ENCODE measurements at places on chromosomes 6 and 20.

- DNase-seq, result no peak
Observed at GRCh38 chr6:87907521-87907920, 140.1 kb upstream of the SPACA1 start.

DNA sequence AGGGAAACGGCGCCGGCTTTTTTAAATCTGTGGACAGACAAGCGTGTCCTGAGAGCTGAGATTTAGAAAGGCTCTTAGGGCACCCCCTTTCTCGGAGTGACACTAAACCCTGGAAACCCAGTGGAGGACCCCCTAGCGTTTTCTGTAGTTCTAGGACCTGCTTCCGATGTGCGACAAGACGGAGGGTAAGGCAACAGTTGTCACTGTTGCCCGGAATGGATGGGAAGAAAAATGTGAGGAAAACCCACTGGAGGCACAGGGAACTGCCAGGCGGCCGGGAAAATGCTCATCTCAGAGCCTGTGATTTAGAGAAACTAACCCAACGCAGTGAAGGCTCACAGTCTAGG is 551 bp upstream of the ATP5F1E start:
- DNase-seq, result peak; percentile 54

GRCh38 chr6:11272491-11273192 is 40.2 kb upstream of the NEDD9 start:
- no peak for DNase-seq

- DNase-seq, result no peak
Observed at GRCh38 chr6:47484616-47485015, 7.0 kb downstream of the CD2AP start.

GRCh38 chr6:18328540-18328939 is 58.6 kb upstream of the RNF144B start:
- no peak for DNase-seq

- no peak for DNase-seq
Observed at GRCh38 chr6:24856901-24857670, 58.4 kb upstream of the ARMH2 start.

DNA sequence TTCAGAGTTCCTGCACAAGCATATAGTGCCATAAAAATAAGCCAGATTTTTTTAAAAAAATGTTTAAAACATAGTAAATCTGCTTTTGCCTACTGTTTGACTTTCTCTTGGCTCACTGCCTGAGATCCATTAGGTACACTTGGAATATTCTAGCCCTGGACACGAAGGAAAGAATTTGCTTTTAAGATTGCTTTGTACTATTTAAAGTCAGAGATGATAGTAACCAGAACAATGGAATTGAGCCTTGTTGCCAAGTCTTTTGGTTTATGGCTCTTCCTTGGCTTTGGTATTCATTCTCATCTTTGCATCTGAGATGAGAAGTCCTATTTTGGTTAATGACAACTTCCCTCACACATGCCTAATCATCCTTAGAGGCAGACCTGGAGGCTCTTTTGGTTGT is 32.4 kb downstream of the CNR1 start:
- DNase-seq, result no peak

DNA sequence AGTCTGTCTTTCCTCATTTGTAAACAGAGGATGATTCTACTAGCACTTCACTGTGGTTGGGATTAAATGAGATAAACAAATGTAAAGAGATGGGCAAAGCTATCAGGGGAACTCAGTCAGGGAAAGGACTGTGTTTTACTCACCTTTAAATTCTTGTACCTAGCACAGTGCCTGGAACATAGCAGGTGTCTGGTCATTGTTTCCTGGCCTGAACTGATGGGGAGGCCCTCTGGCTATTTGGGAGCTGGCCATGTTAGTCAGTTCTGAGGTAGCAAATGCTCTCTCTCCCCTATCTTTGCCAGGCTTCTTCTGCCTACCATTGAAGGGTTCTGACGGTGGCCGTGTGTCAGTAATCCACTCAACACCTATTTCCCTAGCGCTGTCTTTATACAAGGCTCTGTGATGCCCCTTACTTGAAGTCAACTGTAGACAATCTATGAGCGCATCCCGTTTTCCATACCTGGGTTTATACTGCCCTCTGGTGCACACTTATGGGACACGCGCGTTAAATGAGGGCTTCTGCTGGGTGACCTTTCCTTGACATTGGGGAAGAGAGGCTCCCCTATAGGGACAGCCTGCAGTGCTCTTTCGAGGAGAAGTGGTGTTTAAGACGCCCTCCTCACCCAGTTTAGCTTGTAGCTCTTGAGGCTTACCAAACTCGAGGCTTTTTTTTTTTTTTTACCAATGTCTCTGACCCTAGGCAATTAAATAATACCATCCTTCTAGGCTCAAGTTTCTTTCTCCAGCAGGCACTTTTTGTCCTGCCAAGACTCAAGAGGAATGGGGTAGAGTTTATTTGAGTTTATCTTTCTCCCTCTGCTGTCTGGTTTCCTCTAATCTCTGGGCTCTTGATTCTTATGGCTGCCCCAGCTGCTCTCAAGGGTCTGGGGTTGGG is 4.0 kb upstream of the SPATS1 start:
- peak; percentile 72 for DNase-seq

DNA sequence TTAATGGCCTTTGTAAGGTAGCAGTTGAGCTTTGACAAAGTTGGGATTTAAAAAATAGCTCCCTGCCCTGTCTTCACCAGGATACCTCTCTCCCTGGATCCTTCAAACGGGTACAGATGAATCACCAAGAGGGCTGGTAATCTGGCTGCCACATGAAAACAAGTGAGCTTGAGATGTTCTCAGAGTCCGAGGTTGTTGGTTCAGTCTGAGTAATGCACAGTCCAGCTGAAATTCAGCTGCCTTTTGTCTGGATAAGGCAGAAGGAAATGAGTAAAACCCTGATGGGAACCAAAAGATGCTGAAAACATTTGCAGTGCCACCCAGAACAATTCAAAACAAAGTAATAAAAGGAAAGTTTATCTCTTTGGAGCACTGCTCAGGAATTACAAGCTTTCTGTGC is 86.8 kb downstream of the GJA1 start:
- DNase-seq, result no peak

DNA sequence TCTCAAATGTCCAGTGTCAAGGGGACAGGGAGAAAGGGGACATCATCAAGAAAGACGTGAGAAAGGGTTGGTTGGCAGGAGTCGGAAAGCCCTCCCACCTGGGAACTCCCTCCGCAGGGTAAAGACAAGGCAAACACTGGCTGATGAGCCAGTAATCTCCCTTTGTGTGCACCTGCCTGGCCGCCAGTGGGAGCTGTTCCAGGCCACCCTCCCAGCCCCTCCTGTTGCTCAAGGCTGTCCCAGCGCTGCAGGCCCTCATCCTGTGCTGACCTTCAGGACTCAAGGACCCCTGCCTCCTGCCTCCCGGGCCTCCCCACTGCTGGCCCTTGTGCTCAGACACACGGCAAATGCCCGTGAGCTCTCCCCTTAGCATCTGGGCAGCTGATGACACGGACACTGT is 7.4 kb downstream of the FRMD1 start:
- peak; percentile 35 for DNase-seq

DNA sequence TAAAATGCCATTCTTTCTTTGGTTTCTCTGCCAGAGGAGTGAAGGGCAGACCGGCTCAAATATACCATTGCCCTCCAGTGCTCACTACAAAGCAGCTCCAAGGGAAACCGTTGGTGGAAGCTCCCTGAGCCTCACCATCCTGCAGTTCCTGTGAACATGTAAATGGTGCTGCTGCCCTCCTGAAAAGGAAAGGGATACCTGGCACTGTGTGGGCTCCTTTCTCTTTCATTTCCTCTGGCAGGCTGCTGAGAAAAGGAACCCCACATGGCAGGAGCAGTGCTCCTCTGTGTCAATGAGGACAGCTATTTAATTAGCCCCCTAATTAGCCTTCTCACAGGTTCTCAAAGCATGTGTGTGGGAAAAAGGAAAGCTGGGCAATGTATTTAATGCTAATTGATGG is 142.5 kb downstream of the KLHL32 start:
- DNase-seq, result no peak

DNA sequence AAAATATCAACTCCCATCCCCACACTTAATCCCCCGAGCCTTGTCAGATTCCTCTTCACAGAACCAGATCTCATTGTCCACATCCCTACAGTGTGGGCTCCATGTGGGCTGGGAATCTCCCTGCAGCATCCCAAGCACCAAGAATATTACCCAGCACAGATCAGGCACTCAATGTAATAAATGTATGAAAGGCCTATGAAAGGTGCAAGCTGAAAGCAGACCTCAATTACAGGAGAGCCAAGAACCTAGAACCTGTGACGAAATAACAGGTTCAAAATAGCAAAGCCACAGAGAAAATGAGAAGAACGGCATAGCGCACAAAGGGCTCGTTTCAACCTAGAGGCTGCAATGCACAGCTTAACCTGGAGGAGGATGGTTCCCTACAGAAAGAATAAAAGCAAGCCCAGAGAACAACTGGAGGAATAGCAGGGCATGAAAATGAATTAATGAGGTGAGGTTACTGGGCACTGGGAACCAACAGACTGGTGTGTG is 3.1 kb downstream of the SLC23A2 start:
- DNase-seq, result peak; percentile 65

DNA sequence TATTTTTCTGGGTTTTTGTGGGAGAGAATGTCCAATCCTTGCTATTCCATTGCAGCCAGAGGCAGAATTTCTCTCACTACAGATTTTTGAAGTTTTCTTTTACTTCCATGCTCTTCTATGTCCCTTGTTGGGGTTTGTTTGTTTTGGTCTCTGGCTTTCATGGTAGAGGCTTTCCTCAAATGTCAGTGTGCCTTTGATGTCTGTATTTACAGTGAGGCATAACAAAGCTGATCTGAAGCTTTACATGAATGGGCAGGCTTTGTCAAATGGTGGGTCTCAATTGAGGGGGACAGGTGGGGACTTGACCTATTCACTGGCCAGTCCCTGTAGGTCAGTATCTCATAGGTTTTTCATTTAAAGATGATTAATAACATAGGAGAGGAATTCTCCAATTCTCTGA is 8.6 kb upstream of the CARMIL1 start:
- peak; percentile 65 for DNase-seq

DNA sequence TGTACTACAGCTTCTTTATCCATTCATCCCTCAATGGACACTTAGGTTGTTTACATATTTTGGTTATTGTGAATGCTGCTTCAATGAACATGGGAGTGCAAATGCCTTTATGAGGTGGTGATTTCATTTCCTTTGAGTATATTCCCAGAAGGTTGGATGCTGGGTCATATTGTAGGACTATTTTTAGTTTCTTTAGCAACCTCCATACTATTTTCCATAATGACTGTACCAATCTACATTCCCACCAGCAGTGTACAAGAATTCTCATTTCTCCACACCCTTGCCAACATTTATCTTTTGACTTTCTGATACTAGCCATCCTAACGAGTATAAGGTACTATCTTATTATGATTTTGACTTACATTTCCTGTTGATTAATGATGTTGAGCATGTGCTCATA is 269.0 kb downstream of the C6orf118 start:
- DNase-seq, result no peak

GRCh38 chr6:69180361-69181067 is 545.4 kb downstream of the ADGRB3 start:
- DNase-seq, result no peak

DNA sequence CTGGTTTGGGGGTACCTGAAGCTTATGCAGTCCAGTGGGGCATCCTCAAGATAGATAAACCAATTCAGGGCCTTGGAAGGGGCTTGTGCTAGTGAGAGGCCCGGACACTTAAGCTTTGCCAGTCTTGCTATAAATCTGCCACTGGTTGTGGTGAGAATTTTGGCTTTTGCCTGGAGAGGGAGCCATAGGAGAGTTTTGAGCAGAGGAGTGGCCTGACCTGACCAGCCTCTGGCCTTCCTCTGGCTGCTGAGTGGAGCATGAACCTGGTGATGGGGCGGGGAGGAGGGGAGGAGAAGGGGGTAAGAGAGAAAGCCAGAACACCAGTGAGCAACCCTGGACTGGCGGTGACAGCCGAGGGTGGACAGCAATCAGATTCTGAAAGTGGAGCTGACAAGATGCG is 7.1 kb downstream of the TMEM74B start:
- peak; percentile 64 for DNase-seq

DNA sequence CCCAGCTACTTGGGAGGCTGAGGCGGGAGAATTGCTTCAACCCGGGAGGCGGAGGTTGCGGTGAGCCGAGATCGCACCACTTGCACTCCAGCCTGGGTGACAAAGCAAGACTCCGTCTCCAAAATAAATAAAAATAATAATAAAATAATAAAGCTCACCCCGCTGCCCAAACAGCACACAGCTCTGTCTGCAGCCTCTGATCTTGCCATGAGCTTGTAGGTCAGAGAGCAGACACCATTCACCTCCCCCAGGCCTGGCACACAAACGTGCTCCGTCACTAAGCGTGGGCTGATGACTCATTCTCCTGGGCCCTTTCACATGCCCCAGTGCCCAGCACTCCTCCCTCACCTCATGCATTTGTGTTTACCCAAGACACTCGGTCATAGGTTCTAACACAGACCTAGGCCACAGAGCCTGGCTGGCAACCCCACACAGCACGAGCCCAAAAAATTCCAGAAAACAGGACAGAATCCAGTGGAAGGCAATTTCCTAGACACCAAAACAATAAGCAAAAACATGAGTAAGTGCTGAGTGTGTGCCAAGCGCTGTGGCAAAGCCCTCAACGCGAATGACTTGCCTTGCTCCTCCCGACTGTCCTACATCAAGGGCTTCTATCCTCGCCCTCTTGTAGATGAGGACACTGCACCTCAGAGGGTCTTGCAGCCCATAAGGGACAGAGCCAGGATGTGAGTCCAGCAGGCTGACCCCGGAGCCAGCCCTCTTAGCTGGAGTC is 18.0 kb downstream of the ATP9A start:
- DNase-seq, result peak; percentile 96

DNA sequence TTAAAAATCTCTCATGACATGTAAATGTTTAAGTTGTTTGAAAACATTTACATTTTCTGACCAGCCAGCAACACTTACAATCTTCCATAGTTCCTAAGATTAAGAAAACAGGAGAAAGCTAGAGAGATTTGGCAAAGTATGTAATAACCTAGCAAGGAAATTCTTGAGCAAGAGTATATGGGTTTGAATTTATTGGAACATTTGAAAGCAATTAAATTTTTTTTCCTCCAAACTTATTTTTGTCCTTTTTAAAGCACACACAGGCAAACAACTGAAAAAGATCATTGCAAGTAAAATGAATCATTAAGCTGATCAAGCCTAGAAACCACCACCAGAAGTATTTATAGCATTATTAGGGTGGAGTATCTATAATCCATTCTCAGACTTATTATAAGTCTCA is 20.1 kb upstream of the ZNF217 start:
- DNase-seq, result no peak

DNA sequence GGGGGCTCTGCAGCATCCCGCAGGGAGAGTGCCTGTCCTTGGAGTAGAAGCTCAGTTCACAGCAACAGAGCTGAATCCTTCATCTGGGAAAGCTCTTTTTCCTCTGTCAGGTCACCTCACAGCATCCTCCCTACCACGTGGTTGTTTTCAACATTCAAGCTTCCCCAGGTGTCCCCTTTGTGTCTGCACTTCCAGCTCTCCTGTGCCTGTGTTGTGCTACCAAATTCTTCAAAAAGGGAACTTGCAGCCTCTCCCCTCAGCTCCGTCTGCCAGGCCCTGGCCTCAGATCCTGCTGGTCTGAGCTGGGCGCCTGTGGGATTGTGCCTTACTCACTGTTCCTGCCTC is 108.4 kb downstream of the FOXF2 start:
- no peak for DNase-seq

DNA sequence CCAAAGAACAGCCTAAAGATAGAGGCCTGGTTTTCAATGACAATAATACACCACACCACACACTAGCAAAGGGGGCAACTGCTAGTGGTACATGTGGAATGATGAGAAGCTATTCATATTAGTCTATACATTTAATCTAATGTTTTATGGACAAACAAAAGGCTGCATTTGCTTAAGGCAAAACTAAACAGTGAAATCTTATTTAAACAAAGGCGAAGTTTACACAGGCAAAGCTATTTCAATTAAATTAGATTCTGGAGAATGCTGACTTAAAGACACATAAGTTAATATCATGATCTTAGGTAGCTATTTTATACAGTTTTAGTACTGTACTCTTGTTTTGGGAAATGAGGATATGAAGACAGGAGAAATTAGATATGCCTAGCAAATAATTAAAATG is 53.9 kb upstream of the SIM1 start:
- DNase-seq, result no peak

All from HepG2 (cell line).